Smooth muscle cell of bladder (primary cell): ENCODE measurements at places on chromosomes 12 and 14. TPM values are rescaled to one million over a fixed set of nuclear protein-coding genes. Genes with fewer than 3 reads are reported as not detected.

The KCNJ8 gene
- total RNA-seq, result 10.8 and 19.8 TPM in 2 replicates

The TSHR gene
- total RNA-seq, result not detected in 2 replicates

The FAM222A gene
- total RNA-seq, result under 0.01 and 0.09 TPM in 2 replicates

The C12orf60 gene
- total RNA-seq, result 0.57 and 0.74 TPM in 2 replicates

The CHD8 gene
- 36.0 and 39.1 TPM in 2 replicates for total RNA-seq

The ARF6 gene
- 43.7 and 56.7 TPM in 2 replicates for total RNA-seq

The SERPINA1 gene
- total RNA-seq, result under 0.01 TPM in 1 of 2 replicates, not detected in the other

The GSC gene
- 0.71 and 2.7 TPM in 2 replicates for total RNA-seq

The ACACB gene
- total RNA-seq, result 6.0 and 7.3 TPM in 2 replicates

The UNG gene
- total RNA-seq, result 11.7 and 18.1 TPM in 2 replicates
